ENCODE measurements at places on chromosomes 2 and 18.

- no peak for DNase-seq
Measured at GRCh38 chr2:235538981-235539380, 45.1 kb downstream of the AGAP1 start.

GRCh38 chr2:96727431-96727830 lies 12.4 kb downstream of the LMAN2L start:
- no peak for DNase-seq

- no peak for DNase-seq
Measured at GRCh38 chr2:1887106-1887505, 142.8 kb upstream of the PXDN start.

- DNase-seq, result no peak
Measured at GRCh38 chr2:216553482-216554240, 55.0 kb downstream of the RPL37A start.

DNA sequence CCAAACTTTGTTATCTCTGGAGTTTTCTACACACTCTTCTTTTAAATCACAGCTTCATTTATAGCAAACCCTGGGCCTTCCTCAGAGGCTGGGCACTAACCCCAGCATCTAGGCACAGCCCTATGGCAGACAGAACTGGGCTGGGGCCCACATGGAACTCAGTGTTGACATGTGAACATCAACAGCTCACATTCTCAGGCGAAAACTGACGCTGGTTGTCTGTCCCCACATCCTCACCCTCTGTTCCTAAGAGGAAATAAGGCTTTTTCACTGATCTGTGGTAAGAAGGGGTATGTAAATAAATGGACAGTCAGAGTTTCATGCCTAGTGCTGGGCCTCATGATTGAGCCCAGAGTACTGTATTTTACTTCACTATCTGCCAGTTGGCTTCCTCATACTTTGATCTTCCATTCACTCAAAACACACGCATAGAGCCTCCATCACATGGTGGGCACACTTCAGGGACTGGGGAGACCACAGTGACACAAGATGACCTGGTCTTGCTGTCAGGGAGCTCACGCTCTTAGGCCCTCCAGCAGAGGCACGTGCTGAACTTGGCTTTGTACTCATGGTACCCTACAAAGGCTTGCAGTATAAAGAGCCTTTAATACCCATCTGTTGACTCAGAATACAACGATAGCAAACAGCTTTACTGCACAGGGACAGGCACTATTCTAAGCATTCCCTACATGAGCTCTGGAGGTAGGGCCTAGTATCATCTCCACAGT lies 43.0 kb downstream of the EFEMP1 start:
- DNase-seq, result no peak

GRCh38 chr2:240239325-240239724 lies 98.9 kb upstream of the OTOS start:
- no peak for DNase-seq

DNA sequence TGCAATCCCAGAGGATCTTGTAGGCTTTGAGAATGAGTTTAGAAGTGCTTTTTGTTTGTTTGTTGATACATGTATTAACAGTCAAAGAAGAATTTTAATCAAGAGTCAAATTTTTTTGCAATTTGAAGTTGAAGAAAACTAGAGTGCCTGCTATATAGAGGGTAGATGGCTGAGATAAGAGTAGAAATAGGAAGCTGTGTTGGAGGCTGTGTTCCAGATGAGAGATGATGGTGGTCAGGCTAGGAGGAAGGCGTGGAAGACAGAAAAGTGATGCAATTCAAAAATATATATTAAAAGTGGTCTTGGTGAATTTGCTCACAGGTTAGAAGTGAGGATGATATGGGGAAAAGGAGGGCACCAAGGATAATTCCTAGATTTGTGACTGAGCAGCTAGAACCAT lies 978.3 kb downstream of the BCL11A start:
- DNase-seq, result no peak
